Fibroblast of skin of abdomen (primary cell): ENCODE measurements at places on chromosomes 2 and 18.

DNA sequence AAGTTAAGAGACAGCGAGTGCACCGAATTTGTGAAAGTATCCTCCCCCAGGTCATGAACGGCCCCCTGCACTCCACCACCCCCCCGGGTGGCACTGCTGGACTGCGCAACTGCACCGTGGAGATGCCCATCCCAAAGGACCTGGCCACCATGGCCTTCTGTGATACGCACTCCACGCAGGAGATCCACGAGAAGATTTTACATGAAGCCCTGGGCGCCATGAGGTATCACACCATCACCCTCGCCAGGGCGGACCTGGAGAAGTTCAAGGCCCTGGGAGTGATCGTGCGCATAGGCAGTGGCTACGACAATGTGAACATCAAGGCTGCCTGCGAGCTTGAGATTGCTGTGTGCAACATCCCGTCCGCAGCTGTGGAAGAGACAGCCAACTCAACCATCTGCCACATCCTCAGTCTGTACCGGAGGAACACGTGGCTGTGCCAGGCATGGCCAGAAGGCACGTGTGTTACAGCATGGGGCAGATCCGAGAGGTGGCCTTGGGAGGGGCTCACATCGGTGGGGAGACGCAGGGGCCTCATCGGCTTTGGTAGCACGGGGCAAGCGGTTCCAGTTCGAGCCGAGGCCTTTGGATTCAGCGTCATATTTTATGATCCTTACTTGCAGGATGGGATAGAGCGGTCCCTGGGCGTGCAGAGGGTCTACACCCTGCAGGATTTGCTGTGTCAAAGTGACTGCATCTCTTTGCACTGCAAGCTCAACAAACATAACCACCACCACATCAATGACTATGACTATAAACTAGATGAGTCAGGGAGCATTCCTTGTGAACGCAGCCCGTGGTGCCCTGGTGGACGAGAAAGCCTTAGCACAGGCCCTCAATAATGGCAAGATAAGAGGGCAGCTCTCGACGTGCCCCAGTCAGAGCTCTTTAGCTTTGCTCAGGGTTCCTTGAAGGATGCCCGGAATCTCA, 290.8 kb upstream of the MC4R start:
- DNase-seq = no peak

- DNase-seq = no peak
Measured at GRCh38 chr2:36338124-36338826, 17.3 kb upstream of the CRIM1 start.

GRCh38 chr2:142425551-142425950, 294.7 kb upstream of the LRP1B start:
- no peak for DNase-seq

GRCh38 chr18:5543773-5544389, at the start of gene EPB41L3:
TSS of gene EPB41L3 (minus strand) at chr18:5543997. CDS start at chr18:5489183, 54,814 bp downstream.
- peak; percentile 45 for DNase-seq

- DNase-seq = peak; percentile 9
Measured at GRCh38 chr2:217621391-217621801, 381.4 kb downstream of the TNS1 start.

DNA sequence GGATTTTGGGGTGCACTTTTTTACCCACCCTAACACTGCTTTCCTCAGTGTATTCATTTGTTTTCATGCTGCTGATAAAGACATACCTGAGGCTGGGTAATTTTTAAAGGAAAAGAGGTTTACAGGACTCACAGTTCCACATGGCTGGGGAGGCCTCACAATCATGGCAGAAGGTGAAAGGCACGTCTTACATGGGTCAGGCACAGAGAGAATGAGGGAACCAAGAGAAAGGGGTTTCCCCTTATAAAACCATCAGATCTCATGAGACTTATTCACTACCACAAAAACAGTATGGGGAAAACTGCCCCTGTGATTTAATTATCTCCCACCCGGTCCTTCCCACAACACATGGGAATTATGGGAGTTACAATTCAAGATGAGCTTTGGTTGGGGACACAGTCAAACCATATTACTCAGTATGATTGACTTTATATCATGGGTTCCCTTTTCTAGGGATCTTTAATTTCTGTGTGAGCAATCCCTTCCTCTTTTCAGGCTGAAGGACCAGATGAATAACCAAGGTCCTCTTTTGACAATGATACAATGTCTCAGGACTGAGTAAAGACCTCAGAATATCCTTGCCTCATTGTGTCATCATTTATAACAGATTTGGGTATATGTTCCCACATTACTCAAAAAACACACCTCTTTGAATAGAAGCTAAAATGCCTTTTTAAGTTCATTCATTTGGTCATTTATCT, 100.1 kb upstream of the TRIB2 start:
- no peak for DNase-seq

- no peak for DNase-seq
Measured at GRCh38 chr2:39409697-39410389, 27.2 kb downstream of the MAP4K3 start.

DNA sequence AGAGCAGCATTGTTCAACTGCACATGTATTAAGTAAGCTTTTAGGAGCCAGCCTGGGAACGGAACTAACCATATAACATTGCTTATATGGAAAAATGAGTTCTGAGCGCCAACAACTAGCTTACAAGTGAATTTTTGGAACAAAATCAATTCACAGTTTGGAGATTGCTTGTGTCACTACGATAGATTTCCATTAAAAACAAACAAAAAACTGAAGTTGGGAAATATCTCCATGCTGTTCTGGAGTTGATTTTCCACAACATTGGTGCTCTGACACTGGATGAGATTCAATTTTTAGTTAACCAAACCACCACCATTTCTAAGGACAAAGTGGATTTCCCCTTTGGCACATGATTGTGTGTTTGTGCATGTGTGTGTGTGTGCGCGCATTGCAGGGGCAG, 56.9 kb upstream of the ZNF397 start:
- no peak for DNase-seq

- DNase-seq = peak; percentile 15
Measured at GRCh38 chr2:226123300-226123699, 676.3 kb downstream of the IRS1 start.

DNA sequence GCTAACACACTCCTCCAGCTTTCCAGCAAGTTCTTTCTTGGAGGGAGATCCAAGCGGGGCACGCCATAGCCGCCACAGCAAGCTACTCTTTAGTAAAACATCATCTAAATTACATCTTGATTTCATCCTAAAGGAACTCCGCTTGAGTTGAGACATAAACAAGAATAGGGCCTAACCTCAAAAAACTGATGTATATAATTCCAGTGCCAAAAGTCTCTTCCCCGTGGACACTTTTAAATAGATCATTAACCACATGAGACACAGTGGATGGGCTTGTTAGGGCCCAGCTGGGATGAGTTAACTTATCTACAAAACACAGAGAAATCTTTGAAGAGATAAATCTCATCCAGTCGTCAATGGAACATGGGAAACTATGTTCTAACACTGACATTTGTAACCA, 20.8 kb upstream of the MLPH start:
- DNase-seq = peak; percentile 86

GRCh38 chr2:127719301-127720218, 18.3 kb downstream of the SFT2D3 start:
- no peak for DNase-seq

GRCh38 chr2:191114403-191114886, 36.3 kb downstream of the STAT4 start:
- DNase-seq = peak; percentile 18

- peak; percentile 87 for DNase-seq
Measured at GRCh38 chr2:149894760-149895159, 307.2 kb upstream of the MMADHC start.

- DNase-seq = no peak
Measured at GRCh38 chr2:10140841-10141610, 18.5 kb downstream of the RRM2 start.

DNA sequence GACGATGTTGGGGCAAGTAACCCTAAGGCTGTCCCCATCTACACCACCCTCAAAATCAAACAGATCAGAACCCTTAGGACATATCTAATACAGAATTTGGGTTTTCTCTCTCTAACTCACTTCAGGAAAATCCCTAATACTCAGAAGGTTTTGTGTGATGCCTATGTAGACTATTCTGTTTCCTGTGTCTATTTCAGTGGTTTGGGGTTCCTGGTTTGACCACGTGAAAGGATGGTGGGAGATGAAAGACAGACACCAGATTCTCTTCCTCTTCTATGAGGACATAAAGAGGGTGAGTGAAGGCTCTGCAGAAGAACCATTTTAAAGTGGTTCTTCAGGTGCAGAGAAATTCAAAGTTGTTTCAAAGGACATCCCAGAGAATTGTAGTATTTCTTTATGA, 16.3 kb downstream of the SULT1C2 start:
- DNase-seq = no peak

- DNase-seq = no peak
Measured at GRCh38 chr2:56185101-56185581, 1.4 kb downstream of the CCDC85A start.

DNA sequence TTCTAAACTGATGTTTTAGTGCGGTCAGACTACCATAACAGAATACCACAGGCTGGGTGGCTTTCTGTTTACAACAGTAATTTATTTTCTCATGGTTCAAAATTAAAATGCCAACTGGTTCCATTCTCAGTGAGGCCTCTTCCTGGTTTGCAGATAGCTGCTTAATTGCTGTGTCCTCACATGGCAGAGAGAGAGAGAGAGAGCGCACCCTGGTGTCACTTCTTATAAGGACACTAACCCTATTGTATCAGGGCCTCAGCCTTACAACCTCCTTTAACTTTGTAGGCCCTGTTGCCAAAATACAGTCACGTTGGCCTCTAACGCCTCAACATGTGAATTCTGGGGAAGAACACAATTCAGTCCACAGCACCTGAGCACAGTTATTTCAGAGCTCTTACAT, 37.5 kb upstream of the ZNF385B start:
- DNase-seq = peak; percentile 11

DNA sequence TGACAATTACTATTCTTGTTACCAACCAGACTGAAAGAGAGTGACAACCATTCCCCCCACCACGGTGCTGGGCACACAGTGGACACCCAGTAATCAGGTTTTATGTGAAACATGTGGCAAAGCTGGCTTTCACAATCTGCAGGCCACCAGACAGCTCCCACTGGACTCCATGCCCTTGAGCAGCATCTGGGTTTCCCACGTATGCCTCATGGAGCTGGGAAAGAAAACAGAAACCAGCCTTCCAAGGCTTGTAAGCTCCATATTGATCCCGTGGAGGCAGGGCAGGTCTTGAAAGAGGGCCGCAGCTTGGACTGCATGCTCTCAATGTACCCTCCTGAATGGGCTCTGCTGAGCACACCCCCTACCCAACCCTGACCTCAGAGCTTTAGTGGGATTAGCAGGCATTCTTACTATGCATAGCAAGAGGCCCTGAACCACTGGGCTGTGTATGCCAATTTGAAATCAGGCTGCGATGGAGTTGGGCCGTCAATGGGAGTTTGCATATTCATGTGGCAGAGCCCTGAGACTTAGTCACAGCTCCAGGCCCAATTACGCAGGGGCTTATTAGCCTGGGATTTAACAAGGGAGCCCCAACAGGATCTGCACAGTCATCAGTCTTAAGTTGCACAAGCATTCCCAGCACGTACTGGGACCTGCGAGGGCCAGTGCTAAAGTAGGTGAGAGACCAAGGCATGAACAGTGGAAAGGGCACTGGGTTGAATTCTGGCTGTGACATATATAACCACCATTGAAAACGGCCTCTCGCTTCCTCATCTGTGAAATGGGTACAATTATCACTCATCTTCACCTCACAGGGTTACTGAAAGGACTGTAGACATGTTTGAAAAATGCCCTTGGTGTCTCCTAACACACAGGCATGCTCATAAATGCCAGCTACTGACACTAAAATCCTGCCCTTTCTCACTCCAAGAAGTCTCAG, 10.5 kb downstream of the C1QL2 start:
- DNase-seq = no peak

- DNase-seq = no peak
Measured at GRCh38 chr2:19671916-19672315, 229.9 kb downstream of the TTC32 start.

DNA sequence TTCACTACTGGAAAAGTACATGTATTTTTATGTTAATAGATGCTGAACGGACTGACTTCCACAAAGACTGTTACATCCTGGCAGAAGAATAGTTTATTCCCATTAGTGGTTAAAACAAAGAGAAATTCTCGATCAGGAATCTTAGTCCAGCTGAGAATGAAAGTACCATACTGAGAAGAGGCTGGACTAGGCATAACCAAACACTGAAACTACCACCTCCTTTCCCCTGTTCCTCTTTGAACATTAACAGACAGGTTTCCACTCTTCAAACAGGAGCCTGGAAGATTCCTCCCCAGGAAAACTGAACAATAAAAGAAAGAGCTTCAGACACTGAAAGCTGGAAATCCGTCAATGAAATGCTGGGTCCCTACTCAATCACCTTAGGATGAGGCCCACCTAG, 25.8 kb downstream of the LDAH start:
- DNase-seq = no peak
